ENCODE measurements at places on chromosomes 4 and X.
A peak's percentile ranks its signal among the peaks of the same experiment; 100 is the strongest.

- DNase-seq, result no peak
Measured at GRCh38 chr4:147582386-147583060, 34.7 kb upstream of the TMEM184C start.

DNA sequence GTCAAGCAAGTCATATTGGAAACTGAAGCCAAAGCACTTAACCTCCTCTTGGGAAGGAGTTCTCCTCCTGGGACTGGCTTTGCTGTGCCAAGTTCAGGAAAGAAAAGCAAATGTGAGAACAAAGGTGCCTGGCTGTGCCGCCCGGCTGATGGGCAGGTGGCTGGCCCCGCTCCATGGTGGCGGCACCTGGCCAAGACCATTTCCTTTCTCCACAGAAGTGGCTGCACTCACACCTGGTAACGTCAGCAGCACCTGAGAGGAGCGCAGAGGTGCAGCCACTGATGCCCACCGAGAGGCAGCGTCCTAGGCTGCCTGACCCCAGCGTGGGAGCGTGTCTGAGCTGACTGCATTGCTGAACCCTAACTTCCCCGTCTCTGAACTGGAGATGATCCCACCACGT is 54.3 kb downstream of the DCTD start:
- peak; percentile 79 for DNase-seq

GRCh38 chr4:141229408-141230101 is 8.9 kb downstream of the ZNF330 start:
- no peak for DNase-seq

- no peak for DNase-seq
Measured at GRCh38 chrX:74346088-74346487, 42.1 kb downstream of the ZCCHC13 start.

DNA sequence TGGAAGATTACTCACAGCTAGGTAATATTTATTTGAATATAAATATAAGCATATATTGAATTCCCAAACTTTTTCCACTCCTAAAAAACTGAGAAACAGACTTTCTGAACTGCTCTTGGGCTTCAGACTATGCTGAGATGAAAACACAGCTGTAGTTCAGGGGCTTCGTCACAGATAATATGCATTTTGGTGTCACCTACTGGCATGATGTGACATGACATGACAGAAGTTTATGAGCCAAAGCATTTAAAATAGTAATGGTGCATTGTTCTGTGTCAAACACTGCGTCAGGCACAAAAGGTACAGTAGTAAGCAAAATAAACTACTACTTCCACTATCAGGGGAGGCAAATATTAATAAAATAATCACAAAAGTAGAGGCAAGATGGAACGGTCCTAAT is 171.3 kb downstream of the BTC start:
- DNase-seq, result peak; percentile 11

- no peak for DNase-seq
Measured at GRCh38 chr4:157222771-157223160, 2.2 kb downstream of the GRIA2 start.

GRCh38 chrX:68945603-68946228 is 116.9 kb downstream of the EFNB1 start:
- no peak for DNase-seq

GRCh38 chr4:82850684-82851083 is 40.3 kb downstream of the SEC31A start:
- no peak for DNase-seq

DNA sequence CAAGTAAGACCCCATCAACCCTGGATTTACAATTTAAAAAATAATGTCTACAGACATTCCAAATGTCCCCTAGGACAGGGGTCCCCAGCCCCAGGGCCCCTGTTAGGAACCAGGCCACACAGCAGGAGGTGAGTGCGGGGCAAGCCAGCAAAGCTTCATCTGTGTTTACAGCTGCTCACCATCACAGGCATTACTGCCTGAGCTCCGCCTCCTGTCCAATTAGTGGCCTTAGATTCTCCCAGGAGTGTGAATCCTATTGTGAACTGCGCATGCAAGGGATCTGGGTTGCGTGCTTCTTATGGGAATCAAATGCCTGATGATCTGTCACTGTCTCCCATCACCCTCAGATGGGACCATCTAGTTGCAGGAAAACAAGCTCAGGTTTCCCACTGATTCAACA is 146.1 kb downstream of the ATP10D start:
- DNase-seq, result no peak

DNA sequence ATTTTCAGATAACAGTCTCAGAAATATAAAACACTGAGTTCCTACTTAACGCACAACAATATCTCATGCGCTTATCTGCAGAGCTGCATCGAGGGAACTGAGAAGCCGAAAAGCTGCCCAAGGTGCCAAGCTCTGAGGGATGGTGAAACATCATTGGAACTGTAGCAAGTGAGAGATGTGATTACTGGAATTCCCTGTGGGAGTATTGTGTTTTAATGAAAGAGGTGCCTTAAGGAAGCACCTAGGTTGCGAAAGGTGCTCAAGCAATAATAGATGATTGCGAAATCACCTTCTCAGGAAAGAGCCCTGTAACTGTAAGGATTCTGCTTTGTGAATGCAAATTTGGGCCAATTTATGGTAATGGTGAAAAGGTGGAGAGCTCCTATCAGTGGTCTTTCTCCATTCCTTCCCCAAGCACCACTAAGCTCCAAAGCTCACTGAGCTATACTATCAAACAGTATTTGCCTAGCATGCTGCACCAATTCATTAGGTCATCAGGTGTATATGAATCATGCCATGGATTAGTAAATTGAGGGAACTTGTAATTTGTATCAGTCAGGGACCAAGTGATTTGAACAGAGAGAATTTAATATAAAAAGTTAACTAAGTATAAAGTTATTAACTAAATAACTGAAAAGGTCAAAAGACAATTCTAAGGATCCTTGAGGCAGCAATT is 59.0 kb upstream of the ATP8A1 start:
- no peak for DNase-seq

DNA sequence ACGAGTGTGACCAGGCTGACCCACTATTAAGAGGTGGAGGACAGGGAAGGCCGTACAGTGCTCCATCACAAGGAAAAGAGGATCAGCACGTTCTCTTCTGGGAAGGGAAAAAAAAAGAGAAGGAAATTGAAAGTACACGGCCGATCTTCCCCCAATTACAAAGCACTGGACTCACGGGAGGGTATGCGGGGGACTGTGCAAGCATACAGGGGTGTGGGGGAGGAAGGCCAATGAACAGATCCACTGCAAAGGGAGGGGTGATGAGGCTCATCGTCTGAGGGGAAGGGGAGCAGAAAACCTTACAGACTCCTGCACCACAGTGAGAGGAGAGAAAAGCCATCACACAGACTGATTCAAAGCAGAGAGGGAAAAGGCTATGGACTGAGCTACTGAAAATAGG is 1.1 kb downstream of the ELK1 start:
- no peak for DNase-seq

DNA sequence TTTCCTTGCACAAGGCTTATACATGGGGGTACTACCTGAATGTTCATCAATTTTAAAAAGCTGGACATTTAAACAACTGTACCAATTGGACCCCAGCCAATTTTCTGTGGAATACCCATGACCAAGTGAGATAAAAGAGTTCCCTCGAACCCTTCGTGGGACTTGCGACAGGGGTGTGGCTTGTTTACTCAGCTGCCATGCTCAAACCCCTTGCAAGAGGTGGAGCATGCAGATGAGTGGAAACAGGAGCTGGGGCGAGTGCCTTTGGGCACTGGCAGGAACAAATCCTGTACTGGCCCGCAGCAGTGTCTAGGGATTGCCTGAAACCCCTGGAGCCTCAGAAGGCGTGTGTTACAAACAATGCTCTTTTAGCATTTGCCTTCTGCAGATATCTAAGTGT is 144.2 kb downstream of the PDHA2 start:
- DNase-seq, result peak; percentile 18

GRCh38 chrX:68511255-68511654 is 12.4 kb downstream of the YIPF6 start:
- DNase-seq, result peak; percentile 48

DNA sequence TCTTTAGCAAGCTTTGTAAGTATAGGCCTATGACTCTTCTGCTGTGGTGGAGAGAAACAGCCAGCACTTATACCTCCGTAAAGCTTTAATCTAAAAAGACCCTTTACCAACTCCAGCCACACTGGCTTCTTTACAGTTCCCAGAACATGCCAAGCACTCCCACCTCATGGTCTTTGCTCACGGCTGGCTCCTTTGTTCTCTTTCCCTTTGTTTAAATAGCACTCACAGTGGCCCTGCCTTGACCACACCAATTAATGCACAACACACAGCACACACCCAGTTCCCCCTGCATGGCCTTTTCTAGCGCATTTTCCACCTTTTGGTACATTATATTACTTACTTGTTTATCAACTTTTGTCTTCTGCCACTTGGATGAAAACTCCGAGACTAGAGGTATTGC is 18.9 kb downstream of the PPID start:
- DNase-seq, result no peak

DNA sequence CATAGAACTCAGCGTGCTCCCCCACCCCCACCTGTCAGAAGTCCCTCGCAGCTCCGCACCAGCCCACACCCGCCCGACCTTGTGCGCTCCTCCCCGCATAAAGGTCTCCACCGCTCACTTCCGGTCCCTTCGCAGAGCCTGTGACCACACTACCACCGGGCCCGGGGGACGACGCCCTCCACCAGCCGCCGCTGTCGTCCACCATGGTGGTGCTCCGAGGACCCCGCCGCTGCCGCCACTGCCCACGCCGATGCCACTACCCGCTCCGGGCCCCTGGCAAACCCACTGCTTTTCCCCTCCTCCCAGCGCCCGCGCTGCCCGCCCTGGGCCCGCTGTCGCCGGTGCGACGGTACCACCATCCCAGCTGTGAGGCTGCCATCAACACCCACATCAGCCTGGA is 79.8 kb upstream of the LANCL3 start:
- DNase-seq, result no peak

DNA sequence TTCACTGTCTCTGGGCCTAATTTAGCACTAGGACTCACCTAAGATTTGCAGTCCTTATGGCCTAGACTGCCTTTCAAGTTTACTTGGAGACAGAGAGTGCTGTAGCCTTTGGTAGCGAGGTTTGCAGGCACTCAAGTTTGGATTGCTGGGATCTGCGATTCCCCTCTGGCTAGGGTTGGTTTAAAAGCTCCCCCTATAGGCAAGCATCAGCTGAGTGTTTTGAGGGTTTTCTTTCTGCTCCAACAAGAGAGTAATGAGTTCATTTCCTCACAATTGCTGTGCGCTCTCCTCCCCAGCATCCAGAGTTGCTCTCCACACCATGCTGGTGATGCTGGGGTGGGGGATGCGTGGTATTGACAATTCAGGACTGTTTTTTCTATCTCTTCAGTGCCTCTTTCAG is 206.9 kb downstream of the GLUD2 start:
- DNase-seq, result no peak

- no peak for DNase-seq
Measured at GRCh38 chr4:184731056-184731455, 2.8 kb downstream of the CENPU start.

GRCh38 chr4:25884031-25884782 is 21.4 kb upstream of the SEL1L3 start:
- no peak for DNase-seq

GRCh38 chr4:36269101-36269500 is 12.3 kb upstream of the DTHD1 start:
- DNase-seq, result no peak

- no peak for DNase-seq
Measured at GRCh38 chr4:154836030-154836429, 55.0 kb downstream of the RBM46 start.

- DNase-seq, result no peak
Measured at GRCh38 chr4:15557786-15558550, 88.3 kb downstream of the CC2D2A start.

DNA sequence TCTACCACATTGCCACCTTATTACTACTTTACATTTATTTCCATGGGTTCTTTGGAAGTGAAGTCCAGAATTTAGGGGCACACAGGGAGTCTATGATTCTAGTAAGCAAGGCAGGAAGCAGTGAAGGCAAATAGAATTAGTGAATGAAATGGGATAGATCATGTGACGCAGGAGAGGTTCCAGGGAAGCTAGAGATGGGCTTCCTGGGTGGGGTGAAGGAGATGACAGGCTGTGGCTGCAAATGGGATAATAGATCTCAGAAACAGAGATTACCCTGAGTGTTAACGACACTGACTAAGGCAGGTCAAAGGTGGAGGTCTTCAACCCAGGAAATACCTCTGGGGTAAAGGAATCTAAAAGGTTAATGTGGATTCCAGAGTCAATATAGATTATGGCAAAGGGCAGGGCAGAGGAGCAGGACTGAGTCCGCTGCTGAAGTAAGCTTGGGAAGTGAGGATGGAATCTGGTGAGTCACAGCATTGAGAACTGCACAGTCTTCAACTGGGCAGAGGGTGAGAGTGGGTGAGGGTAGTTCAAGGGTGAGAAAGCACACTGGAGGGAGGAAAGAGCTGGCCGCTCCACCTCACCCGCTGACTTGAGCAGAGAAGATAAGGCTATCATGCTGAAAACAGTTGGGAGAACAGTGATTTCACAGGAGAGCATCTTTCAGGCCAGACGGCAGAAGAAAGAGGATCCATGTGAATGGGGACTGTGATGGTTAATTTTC is 70.8 kb downstream of the ANXA3 start:
- DNase-seq, result no peak

GRCh38 chr4:13483136-13483767 is 888 bp downstream of the RAB28 start:
- DNase-seq, result peak; percentile 15

- no peak for DNase-seq
Measured at GRCh38 chr4:38237139-38237538, 276.9 kb downstream of the PTTG2 start.

DNA sequence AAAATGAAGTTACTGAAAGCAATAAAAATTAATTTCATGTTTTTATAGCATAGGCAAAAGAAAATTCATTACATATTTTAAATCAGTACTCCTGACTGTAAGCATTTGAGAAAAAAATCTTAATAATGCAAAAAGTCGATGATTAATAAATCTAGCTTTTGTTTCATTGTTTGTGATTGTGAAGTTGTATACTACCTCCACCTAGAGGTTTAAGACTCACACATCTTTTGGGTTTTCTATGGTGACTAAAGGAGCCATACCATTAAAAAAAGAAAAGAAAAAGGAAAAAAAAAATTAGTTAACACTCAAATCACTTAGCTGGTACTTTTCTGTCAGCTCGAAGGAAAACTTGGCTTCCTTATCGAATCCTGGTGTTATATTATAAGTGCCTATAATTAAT is 2.0 kb downstream of the GABRA2 start:
- DNase-seq, result no peak

DNA sequence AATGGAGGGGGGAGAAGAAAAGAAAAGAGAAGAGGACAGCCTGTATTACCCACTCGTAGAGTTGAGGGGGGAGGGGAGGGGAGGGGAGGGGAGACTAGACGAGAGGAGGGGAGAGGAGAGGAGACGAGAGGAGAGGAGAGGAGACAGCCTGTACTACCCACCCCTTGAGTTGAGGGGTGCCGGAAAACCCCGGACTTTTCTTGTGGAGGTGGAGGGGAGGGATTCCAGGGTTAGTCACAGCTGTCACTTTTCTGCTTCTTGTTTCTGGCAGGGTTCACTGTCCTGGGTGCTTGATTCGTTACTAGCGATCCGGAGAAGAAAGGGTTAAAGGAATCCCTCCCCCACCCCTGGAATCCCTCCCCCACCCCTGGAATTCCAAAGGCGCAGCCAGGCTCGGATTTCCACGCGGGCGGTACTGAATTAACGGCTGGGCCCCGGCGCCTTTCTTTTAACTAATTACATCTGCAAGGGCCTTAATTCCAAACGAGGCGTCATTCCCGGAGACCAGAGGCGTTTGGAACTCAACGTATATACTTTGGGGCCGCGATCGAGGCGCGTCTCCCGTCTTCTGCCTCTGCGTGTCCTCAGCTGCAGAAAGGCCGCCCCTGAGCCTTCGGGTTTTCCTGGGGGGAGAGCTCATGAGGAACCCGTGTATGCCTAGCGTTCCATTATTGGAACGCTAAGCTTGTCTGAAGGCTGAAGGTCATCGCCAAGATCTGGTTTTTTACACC is 20.1 kb upstream of the CSF2RA start:
- no peak for DNase-seq

GRCh38 chr4:141473952-141474351 is 162.4 kb upstream of the IL15 start:
- no peak for DNase-seq
